NCI-H748 treated with DMSO at 0.1 percent for 48 hours (cell line): ENCODE measurements at places on chromosomes 16 and 17.

DNA sequence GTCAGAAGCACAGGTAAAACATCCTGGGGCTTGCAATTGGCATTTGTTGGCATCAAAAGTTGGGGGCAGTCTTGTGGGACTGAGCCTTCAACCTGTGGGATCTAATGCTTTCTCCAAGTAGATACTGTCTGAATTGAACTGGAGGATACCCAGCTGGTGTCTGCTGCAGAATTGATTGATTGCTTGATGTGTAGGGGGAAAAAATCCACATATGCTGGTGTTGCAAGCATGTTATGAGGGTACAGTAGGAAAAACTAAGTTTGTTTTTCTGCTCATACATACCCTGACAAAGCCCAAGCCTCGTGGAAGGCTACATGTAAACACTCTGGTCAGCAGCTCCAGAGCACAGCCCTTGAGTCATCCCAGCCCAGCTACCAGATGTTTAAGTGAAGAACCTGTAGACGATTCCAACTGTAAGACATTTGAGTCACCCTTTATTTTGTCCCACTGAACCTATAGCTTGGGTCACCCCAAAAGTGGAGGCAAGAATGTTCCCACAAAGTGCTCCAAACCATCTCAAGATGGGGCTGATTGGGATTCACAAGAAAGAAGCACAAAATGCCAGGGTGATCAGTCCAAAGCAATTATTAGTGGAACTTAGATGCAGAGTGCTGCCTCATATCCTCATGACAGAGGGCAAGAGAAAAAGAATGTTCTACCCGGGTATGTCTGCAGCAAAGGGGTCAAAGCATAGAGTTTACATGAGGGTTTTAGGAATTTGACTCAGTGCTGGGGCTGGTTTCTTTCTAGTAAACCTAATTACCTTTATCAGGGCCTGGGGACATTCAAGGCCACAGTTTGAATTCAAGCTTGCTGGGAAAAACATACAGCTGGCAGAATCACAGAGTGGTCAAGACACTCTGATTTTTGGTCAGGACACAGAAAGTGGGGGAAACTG lies 9.6 kb upstream of the APPBP2 start:
- DNase-seq: no peak

GRCh38 chr16:88759245-88759975 lies 25.6 kb downstream of the PIEZO1 start:
- DNase-seq: no peak

DNA sequence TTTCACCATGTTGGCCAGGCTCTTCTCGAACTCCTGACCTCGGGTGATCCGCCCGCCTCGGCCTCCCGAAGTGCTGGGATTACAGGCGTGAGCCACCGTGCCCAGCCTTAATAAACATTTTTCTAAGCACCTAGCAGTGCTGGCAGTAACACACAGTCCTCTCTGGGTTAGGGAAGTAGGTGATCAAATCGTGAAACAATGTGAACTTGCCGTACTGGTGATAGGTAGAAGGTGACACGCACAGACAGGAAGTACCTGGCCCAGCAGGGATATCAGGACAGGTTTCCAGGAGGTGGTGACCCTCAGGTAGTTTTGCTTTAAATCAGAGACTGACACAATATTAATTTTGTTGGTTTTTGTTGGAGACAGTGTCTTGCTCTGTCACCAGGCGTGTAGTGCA lies 4.5 kb downstream of the PLD2 start:
- DNase-seq: no peak

DNA sequence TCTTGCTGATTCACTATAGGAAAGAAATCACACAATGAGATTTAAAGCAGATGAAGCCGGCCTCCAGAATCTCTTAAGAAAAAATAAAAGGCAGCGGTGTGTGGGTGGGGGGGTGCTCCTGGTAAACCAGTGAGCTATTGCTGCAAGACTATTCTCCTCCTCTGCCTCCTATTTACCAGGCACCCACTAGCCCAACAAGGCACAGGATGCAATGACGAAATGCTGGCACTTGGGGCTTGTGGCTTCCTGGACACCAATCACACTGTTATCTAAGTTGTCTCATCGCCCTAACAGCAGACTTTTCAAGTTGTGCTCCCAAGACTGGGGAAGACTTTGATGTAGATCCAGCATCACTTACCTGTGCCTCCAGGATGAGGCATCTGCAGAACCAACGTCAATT lies 50.2 kb upstream of the NDRG4 start:
- DNase-seq: no peak
